ENCODE measurements at places on chromosomes 13 and 19.

DNA sequence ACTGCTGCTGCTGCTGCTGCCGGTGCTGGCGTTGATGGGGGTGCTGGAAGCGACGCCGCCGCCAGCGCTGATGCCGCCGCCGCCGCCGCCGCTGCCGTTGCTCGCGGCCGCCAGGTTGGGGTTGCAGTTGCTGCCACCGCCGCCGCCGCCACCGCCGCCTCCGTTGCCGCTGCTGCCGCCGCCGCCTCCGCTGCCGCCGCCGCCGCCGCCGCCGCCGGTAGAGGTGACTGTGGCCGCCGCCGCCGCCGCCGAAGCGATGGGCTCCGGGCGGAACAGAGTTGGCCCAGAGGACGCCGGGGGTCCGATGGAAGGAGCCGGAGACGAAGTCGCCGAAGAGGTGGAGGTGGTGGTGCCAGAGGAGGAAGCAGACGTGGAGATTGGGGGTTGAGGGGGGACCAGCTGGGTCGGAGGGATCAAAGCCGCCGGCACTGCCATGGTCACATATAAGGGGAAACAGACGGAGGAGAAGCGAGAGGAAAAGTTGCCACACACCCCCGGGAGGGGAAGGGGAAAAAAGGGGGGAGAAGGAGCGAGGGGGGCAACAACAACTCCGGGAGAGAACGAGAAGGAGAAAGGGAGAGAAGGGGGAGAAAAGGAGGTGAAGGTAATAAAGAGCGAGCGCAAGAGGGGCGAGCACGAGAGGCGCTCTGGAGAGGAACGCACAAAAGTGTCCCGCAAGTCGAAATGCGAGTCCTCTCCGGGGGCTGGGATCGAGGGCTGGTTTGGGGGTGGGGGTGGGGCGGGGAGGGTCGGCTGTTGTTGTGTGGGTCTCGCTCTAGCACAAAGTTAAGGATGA is 471 bp downstream of the DACH1 start:
- DNase-seq, result no peak

- DNase-seq, result no peak
Observed at GRCh38 chr19:14561249-14561648, 10.6 kb downstream of the NDUFB7 start.

- no peak for DNase-seq
Observed at GRCh38 chr13:78806457-78806856, 147.5 kb upstream of the OBI1 start.

DNA sequence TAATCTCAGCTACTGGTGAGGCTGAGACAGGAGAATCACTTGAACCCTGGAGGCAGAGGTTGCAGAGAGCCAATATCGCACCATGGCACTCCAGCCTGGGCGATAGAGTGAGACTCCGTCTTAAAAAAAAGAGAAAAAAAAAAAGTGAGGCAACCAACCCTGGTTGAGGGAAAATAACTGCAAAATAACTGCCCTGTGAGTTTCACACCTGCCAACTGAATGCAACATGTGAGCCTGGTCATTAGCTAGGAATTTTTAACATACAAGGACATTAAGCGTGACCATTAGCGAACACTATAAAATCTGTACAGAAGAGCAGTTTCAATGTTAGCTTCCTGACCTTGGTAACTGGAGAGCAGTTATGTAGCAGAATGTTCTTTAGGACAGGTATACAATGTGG is 2.4 kb upstream of the CCNP start:
- DNase-seq, result no peak

- no peak for DNase-seq
Observed at GRCh38 chr19:15781661-15782060, 5.8 kb upstream of the OR10H5 start.

DNA sequence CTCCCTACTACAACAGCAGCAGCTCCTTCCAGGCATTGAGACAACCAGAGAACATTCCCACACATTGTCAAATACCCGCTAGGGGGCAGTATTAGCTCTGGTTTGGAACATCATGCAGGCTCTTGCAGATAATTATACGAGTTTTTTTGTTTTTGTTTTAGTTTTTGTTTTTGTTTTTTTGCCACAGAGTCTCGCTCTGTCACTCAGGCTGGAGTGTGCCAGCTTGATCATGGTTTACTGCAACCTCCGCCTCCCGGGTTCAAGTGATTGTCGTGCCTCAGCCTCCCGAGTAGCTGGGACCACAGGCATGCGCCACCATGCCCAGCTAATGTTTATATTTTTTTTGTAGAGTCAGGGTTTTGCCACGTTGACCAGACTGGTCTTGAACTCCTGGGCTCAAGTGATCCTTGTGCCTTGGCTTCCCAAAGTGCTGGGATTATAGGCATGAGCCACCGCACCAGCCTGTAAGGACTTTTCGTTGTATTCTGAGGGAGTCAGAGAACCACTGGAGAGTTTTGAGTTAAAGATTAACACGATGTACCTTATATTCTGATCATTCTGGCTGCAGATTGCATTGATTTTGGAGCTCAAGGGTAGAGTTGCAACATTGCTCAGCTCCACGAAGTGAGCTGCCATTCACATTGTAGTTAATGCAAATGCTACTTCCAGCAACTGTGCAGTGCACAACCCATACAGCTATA is 41.7 kb upstream of the CEACAM20 start:
- peak; percentile 14 for DNase-seq

DNA sequence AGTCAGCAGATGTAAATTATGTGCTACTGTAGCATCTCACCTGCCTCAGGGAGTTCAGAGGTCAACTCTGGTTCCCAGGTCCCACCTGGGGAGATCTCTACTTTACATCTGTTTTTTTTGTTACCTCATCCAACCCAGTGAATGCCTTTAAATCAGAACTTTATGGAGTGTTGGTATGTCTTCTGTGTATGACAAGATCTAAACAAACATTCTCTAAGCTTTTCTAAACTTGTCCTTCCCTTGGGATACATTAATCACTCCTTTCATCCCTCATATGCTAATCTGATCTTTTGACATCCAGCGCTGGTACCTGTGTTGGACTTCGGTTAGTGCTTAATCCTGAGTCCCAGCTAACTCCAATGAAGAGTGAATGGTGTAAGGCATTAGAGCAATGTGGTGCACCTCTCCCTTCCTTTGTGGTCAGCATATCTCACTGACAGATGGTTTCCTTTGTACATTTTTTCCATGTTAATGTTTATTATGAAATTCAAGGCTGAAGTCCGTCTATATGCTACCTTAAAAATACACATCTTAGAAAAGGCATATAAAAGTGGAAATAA is 213.4 kb downstream of the ABCC4 start:
- no peak for DNase-seq

GRCh38 chr19:5338656-5339197 is 1.9 kb downstream of the PTPRS start:
- no peak for DNase-seq

DNA sequence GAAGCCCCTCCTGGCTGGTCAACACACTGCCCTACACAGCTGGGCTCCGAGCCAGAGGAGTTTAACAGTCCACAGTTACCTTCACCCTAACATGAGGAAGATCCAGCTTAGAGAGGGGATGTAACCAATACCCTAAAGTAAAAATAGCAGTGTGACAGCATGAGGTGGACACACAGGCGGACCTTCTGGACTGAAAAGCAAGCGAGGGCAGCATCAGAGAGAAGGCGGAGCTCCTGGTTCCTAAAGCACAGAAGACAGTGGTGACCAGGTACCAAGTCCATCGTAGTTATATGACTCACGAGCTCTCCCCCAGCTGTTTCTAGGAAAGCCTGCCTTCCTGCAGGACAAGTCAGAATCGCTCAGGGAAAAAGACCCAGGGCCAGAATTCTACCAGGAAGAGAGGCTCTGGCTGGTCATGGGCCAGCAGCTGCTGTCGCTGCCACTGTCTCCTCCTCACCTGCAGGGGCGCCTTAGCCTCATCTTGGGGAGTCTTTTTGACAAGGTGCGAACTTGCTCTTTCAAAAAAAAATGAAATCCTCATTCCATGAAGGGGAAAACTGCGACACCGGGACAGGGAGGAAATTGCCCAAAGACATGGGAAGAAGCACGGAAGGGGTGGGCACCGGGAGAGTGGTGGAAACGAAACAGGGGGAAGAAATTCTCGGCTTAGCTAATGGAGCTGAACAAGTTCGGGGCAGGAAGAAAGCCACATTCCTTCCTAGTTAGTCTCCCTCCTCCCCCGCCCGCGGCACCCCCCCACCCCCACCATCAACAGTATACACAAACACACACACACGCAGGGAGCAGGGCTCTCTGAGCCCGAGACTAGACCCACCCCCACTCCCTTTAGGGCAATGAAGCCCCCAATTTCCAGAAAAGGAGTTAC is 1.7 kb downstream of the ELL start:
- DNase-seq, result peak; percentile 38

DNA sequence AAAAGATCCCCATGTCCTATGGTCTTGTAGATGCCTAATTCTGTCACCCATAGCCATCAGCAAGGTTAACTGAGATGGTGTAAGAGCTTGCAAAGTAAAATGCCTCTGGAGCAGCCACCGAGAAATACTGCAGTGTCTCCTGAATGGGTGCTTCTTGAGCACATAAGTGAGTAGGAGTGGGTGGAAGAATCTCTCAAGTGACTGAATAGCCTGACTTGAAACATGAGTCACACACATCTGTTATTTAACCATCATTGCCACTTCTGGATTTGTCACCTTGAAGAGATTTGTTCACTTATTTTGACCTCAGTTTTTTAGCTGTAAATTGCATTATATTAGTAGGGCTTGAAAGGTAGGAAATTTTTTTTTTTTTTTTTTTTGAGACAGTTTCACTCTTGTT is 2.3 kb downstream of the ZNF714 start:
- no peak for DNase-seq

GRCh38 chr13:25887962-25888655 is 163.7 kb downstream of the SHISA2 start:
- no peak for DNase-seq

GRCh38 chr13:21639561-21639960 is 31.3 kb upstream of the FGF9 start:
- DNase-seq, result no peak

- DNase-seq, result no peak
Observed at GRCh38 chr19:49689133-49690078, at the start of gene ADM5. Gene ADM5 (plus strand): TSS chr19:49689594. CDS start chr19:49689838, 244 bp downstream.

DNA sequence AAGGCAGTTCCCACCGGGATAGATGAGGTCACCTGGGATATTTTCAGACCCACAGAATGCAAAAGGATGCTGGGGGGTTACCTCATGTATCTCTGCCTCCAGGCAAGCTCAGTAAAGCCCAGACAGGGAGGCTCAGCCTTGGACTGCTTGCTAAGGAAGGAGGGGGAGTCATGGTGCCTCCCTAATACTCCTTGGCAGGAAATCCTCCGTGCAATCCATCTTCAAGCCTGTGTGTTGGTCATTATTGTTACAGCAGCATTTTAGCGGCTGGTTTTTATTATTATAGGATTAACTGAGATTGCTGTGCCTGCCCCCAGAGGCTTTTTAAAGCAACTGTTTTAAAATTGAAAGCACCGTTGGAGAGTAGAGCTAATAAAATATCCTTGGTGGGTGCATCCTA is 188.5 kb upstream of the UBL3 start:
- no peak for DNase-seq

DNA sequence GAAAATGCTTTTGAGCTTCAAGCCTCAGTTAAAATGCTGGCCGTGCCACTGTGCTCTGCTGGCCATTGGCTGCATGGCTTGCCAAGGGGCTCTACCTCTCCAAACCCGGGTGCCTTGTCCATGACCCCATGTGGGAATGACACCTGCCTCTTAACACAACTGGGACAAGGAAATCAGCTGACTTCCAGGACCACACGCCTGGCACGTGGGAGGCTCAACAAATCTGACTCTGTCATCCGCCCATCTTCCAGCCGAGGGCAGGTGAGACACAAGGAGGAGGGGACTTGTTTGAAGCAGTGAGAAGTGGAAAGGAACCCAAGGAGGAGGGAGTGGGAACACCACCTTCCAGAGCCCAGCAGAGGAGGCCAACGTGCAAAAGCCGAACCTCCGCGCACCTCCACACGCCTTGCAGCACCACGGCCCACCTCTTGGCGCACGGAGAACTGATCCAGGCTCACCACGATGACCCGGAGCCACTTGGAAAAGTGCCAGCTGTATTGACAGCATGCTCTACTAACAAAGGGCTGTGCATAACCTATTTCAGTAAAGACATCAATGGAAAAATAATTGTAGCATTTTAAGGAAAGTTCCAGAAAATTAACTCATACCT is 38.3 kb downstream of the COL4A1 start:
- no peak for DNase-seq

GRCh38 chr19:45218911-45219743 is 26.1 kb downstream of the EXOC3L2 start:
- no peak for DNase-seq

- no peak for DNase-seq
Observed at GRCh38 chr19:33811736-33812387, 15.2 kb downstream of the KCTD15 start.

DNA sequence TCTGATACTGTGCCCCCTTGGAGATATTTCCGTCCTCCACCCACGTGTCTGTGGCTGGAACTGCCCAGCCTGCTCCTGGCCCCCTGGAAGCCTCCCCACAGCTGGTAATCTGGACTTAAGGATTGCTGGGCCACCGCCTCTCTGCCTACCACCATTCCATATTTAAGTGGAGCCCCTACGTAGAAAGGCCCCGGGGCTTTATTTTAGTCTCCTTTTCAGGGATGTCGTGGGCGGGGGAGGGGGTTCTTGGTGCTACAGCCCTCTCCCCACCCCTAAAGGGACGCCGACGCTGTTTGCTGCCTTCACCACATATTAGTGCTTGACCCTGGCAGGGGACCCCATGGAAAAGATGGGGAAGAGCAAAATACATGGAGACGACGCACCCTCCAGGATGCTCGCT is 2.7 kb upstream of the NOP53 start:
- no peak for DNase-seq

DNA sequence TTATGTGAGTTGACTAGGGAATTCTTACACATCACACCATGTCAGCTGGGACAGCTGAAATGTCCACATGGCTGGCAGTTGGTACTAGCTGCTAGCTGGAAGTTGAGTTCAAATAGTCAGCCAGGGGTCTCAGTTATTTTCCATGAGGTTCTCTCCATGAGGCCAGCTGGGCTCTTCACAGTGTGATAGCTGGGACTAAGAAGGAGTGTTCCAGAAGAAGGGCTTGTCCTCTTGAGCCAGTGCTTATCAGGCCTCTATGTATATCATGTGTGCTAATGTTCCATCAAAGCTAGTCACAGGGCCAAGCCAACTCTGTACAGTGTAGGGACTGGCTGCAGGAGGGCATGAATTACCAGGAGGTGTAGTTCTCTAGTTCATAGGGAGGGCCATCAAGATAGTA is 11.8 kb downstream of the USPL1 start:
- DNase-seq, result no peak

- no peak for DNase-seq
Observed at GRCh38 chr19:40995355-40995754, 4.3 kb downstream of the CYP2B6 start.

GRCh38 chr19:6723108-6723618 is 2.7 kb upstream of the C3 start:
- DNase-seq, result no peak

GRCh38 chr13:109684824-109685202 is 101.6 kb downstream of the IRS2 start:
- DNase-seq, result no peak

DNA sequence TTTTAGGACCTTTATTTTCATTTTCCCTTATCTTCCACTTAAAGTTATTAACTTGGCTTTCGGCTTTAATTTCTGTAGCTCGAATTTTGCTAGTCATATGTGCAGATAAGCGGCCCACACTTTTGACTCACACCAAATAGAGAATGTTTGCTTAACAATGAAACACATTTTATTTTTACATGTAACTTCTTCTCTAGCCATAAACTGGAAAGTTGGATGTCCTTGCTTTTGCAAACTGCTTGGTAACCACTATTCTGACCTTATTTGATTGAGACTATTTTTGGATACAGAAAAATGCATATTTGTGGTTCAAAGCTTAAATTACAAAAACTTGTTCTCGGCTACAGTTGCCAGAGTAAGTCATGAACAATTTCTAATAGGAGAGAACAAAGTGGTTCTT is 600.0 kb downstream of the KCTD12 start:
- DNase-seq, result no peak
